ENCODE measurements at places on chromosomes 1 and 21.

- DNase-seq = no peak
Observed at GRCh38 chr1:31848381-31848897, 32.6 kb upstream of the SPOCD1 start.

- DNase-seq = peak; percentile 86
Observed at GRCh38 chr1:1290238-1290731, 10.0 kb downstream of the SCNN1D start.

DNA sequence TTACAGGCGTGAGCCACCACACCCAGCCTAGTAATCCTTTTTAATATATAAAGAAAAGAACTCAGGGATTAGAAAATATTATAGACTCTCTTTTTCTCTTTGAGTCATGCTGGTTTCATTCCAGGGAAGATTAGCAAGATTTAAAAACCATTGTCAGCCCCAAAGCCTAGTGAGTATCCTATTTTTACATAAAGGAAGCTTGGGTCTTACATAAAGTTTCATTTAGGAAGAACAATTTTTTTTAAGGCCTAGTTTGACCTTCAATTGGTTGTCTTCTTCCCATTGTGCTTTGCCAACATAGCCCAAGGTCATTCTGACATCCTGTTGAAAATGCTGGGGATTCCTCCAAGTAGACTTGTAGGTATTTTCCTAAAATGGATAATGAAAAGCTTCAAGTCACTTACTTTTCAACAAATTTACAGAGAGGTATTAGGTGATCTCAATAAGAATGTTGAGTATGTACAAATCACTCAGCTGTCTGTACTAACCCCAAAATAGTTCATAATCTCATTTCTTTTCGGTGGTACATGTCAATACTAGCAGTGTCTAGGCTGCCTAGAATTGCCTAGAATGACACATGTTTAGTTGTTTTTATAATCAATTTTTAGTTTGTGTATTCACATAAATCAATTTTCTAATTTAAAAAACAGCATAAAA, 4.3 kb upstream of the KIF14 start:
- no peak for DNase-seq

DNA sequence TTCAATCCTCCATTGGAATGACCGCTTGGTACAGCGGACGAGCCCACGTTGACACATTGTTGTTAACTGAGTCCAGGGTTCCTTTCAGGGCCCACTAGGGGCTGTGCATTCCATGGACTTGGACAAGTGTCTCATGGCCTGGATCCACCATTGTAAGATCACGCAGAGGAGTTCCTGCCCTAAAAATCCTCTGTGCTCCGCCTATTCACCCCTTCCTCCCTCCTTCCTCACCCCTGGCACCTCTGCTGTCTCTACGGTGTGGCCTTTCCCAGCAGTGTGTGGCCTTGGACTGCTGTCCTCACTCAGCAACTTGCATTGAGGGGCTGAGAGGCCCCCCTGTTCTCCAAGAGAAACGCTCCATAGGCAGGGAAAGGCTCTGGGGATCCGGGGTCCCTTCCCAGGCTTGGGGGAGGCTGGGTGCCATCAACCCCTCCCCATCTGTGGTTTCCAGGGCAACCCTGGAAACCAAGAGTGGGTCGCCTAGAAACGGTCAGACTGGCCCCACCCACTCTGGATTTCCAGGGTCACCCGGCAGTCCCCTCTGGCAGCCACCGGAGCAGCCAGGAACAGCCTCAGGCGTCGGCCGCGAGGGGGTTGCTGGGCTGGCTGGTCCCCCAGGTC, 50.9 kb downstream of the MEGF6 start:
- DNase-seq = no peak

GRCh38 chr1:158274797-158275196, 14.9 kb upstream of the CD1C start:
- DNase-seq = no peak

- DNase-seq = no peak
Observed at GRCh38 chr1:245404527-245404926, 249.7 kb downstream of the KIF26B start.

- DNase-seq = no peak
Observed at GRCh38 chr1:158962983-158963382, 31.6 kb downstream of the PYHIN1 start.

DNA sequence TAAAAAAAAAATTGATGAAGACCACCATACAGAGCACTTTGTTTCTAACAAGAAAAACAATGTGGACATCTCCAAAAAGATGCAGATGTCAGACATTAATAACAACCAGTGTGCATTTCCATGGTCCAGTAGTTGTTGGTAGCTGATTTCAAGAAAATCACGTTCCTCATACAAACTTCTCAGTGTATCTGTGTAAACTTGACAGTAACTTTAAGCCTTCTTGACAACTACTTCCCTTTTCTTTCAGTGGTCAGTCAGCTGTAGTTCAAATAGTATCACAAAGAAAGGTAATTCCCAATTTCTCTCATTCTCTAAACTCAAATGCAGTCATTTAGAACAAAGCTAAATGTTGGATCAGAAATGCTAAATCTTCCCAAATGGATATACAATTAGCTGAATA, 879.9 kb downstream of the AMY1C start:
- no peak for DNase-seq

- no peak for DNase-seq
Observed at GRCh38 chr1:47562799-47563198, 125.0 kb downstream of the FOXD2 start.
